Posterior cingulate gyrus (tissue), 11 donors: ENCODE measurements at places on chromosomes 2 and 18.

- no peak for DNase-seq
These were observed 320.2 kb downstream of the TMX3 start for GRCh38 chr18:68394705-68395104.

DNA sequence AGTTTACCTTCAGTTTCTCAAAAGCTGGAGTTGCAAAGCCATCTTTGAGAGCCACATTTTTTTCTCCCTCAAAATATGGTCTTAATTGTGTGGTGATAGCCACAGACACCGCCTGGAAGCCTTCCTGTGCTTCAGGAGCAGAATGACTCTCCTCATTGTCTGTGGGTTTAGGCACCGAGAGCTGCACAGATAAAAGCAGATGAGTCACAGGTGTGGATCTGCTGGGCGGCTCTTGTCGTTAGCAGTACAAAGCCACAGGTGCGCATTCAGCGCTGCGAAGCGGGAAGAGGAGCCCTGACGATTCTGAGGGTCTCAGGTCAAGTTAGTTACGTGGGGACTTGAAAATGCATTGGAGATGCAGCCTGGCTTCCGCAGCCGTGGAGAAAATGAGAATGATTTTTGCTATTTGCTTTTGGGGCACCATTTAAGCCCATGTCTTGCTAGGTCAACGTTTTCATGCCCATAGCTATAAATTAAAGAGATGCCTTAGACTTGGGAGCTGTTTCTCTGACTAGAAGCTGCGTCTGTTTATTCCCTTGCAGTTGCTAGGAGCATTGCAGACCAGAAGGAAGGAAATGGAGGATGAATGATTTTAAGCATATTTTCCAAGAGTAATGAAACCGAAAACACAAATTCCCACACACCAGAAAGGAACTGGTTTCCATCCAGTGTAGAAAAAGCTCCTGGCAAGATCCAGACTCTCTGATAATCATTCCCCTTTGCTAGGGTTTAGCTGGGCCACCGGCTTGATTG lies 51.5 kb downstream of the KLHL29 start:
- DNase-seq, result no peak

DNA sequence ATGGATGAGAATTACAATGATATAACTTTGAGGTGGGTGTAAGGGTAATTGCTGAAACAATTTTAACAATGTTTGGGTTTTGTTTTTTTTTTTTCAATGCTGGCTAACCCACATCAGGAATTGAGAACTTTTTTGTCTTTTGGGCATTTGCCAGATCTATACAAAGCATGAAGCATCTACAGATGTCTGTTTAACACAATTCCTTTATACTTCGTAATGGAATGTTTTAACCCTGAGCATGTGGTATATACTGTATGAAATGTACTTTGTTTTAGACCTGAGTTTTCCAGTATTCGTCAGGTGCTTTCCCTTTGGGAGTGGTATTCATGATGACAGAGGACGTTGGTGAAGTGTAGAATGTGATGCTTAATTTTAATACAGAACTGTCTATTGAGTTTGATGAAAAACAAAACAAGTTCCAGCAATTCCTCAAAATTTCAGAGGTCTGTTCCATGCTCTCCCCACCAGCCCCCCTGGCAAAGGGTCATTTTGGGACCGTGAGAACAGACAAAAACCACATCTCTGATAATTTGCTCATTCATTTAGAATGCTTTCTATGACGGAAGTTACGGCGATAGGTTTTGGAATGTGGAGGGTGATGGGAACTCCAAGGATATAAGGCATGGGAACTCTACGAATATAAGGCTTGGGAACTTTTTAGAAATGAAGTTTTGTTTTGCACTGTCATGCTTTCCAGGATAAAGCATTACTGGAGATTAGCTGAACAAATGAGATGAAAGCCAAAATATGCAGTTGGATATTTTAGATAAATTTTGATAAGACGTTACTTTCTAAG lies 14.1 kb downstream of the LIMS1 start:
- DNase-seq, result no peak

DNA sequence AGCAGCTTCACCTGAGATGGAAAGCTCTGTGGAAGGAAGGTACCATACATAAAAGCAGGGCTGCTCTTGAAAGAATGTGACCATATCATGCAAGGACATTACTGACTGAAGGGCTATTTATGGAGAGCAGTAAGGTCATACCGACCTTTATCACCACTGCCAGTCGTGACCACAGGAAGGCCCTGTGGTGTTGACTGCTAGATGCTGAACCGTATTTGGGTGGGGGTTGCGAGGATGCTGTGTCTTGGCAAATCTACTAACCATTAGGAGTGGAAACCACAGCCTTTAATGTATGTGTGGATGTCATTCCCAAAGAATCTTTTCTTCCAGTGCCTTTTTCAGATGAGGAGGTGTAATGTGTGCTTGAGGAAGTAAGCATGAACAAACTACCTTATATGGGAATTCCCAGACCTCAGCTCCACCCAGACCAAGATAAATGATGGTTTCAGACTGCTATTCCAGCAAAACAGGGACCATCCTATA lies 60.8 kb downstream of the LIMS1 start:
- no peak for DNase-seq
